ENCODE measurements at places on chromosomes 16 and 17.

DNA sequence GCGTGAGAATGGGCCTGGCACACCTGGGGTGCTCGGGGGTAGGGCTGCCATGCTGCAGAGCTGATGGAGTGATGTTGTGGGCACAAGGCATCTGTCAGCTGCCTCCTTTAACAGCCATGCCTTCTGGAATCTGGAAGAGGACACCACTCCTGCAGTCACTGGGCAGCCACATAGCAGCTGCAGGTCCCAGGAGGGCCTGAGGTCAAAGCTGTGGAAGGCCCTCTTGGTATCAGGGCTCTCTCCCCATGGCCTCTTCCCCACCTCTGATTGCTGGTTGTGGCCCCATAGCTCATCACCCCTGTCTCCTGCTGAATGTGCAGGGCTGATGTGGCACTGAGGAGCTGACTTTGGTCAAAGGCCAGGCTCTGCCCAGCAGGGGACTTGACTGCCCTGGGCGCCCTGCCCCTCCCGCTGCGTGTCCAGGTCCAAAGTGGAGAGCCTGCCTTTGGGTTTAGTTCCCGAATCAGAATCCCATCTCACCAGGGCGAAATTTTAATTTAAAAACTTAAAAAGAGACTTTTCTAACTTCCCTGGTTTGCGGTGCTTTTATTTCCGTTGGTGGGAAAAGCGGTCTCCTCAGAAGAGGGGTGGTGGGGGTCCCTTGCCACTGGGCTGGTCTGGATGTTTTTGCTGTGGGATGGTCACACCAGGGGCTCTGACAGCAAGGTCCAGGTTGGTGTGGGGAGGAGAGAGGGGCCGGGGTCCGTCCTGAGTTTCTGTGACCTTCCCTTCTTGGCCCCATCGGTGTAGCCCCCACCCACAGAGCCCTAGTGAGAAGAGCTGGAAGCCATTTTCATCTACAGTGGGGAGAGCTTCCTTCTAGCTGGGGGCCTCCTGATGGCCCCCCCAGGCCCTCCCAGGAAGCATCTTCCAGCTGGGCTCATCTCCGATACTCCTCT is 5.9 kb downstream of the UBALD2 start:
- DNase-seq, result peak; percentile 39

GRCh38 chr17:73647772-73648542 is 3.7 kb upstream of the SDK2 start:
- DNase-seq, result no peak

DNA sequence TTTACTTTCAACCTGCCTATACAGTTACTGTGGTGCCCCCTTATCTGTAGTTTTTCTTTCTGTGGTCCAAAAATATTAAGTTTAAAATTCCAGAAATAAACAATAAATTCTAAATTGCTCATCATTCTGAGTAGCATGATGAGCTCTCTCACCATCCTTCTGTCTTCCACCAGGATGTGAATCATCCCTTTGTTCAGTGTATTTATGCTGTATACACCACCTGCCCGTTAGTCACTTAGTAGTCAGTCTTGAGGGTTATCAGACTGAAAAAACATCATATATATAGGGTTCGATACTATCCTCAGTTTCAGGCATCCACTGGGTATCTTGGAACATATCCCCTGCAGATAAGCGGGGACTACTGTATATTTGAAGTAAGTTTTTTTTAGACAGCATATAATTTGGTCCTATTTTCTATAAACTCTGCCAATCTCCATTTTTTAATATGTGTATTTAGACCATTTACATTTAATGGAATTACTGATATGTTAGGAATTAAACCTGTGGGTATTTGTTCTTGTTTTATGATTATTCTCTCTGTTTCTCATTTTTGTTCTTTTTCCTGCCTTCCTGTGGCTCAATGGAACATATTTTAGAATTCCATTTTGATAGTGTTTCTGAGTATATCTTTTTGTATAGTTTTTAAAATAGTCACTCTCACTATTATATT is 31.0 kb downstream of the TBX21 start:
- no peak for DNase-seq

- DNase-seq, result peak; percentile 5
Observed at GRCh38 chr17:79788989-79789942, 7.6 kb downstream of the CBX8 start.

- no peak for DNase-seq
Observed at GRCh38 chr16:13606804-13607203, 313.1 kb upstream of the ERCC4 start.

- no peak for DNase-seq
Observed at GRCh38 chr16:11144122-11144521, 111.9 kb downstream of the SOCS1 start.

DNA sequence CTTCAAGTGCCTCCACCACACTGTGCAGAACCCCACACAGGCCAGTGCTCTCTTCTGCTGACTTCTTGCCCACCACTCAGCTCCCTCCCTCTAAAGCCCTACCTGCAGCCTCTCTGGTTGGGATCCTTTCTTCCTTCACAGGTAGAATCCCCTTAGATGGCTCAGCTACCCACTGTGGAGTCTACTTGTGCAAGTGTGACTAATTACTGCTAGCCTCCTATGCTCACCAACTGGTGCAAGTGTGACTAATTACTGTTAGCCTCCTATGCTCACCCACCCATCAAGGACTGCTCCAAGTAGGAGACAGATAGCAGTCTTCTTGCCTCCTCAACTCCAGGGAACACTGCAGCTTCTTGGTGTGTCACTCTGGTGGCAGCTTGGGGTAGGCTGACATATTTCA is 43.6 kb downstream of the TEX14 start:
- no peak for DNase-seq

GRCh38 chr16:66372078-66372897 is 5.8 kb downstream of the CDH5 start:
- no peak for DNase-seq

DNA sequence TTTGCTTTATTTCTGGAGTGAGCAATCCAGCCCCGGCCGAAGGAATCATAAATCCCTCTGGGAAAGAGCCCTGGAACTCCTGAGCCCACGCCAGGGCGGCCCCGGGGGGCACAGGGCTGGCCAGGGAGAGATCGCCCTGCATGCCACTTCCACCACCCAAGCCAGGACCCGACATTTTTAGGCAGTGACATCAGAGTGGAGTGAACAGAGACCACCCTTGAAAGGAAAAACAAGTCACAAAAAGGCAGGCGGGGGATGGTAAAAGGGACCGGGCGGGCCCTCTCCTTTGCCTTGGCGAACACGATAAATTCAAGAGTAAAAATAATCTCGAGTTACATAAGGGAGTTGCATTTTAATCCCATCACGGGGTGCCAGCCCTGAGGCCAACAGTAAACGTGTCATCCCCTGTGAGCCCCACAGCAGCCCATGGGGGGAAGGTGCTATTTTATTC is 284.1 kb downstream of the C16orf95 start:
- no peak for DNase-seq

DNA sequence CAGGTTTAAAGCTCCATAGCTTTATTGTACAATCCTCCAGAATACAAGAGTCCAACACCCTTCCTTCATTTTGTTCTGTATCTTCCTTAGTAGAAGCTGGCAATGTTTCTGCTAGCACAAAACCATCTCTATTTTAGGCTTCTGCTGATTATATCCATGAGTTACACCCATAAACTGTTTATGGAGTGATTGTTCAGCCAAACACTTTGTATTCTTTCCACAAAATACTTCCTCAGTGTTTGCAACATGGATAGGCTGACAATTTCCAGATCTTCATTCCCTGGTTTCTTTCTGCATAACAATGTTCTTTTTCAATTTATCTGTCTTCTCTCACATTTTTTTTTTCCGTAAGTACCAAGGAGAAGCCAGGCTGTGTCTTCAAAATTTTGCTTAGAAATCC is 839.9 kb upstream of the CDH8 start:
- no peak for DNase-seq

- DNase-seq, result no peak
Observed at GRCh38 chr17:14717859-14718258, 417.0 kb downstream of the HS3ST3B1 start.

GRCh38 chr17:41020336-41020735 is 6.7 kb downstream of the KRTAP1-5 start:
- no peak for DNase-seq

DNA sequence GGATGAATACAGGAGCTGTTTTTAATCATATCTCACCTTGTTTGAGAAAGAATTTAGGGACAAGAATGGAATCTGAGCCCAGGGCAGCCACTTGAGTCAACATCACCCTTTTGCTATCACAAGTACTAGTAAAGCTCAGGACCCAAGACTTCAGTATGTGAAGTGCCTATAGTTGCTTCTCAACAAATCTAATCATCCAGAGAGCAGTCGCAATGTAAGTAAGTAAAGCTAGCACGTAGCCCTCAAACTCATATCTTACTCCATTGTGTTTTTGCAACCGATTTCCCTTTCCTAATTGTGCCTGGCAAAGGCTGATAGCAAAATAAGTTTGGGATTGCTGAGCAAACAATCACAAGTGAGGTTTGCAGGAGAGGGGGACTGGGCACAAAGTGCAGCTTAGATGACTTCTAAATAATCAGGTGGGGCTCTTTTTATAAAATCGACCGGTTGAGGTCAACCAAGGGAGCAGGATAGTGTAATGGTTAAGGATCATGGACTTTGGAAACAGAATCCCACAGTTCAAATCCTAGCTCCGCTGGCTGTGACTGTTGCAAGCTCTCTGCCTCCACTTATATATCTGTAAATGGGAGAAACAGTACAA is 13.0 kb downstream of the TOB1 start:
- DNase-seq, result no peak

DNA sequence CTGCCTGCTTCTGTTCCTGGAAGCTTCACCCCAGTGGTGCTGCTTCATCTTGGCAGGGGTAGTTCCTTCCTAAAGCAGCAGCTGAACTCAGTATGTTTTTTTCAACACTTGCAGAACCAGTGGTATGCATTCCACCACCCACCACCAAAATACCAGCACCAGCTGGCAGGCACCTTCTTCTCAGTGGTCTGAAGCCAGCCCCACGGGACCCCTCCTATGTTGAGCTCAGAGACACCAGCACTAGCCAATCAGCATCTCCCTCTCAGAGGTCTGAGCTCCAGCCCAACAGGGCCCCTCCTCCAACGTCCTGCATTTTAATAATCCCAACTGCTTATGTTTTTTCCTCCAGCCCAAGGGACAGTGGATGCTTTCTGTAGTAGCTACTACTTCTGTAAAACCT is 299.6 kb upstream of the CCL2 start:
- no peak for DNase-seq

DNA sequence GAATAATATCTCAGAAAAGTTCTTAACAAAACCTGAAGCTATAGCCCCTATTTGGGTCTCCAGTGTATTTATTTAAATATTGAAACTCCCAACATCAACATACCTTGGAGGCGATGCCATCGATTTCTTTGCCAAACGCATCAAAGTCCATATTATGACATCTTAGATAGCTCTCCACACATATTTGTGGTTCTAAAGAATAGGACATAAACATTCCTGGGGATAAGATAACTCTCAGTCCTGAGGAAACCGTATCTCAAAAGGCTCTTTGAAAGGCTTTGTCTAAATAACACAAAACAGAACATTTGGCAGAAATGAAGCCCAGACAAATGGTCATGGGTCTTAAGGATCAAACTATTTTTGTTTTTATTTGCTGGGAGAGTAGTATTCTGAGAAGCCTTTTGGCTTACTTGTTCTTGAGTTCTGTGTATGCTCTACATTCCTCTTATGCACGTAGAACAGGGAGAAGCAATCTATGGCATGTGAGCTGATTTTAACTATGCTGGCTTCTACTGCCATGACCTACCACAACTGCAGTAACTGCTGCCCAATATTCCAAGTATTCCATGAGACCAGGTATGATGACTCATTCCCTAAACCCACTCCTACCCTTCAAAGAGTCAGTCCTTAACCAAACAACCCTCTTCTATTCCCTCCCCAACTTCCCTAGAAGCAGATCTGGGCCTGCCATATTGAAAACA is 279.0 kb upstream of the ZFHX3 start:
- DNase-seq, result no peak

DNA sequence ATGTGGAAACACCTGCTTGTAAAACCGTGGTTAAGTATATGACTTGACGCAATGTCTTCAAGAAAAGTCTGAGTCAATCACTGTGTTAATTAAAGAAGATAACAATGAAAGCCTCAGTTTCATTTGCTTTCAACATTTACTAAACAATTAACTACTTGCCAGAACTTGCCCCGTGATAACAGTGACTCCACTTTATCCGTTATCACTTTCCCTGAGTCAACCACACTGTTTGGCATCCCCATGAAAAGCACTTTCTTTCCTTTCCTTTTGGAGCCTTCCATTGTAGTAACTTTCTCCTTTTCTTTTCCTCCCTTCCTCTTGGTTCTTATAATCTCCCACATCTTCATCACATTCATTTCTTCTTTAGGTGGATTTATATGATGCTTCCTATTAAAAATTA is 435.1 kb upstream of the GOT2 start:
- DNase-seq, result no peak

DNA sequence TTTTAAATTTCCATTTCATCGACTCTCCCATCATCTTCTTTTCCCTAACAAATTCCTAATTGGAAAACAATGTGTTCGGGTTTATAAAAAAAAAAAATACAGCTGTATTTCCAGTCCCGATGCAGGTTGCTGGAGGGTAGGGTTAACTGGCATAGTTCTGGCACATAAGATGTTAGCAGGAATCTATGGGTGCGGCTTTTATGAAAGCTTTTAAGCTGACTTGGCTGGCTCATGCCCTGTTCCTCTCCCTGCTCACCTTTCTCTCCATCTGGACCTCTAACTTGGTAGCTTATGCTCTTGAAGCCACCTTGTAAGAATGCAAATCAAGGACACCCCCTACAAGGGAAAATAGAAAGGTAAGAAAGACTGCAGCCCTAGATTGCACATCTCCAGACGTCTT is 33.2 kb upstream of the KCNJ2 start:
- no peak for DNase-seq

DNA sequence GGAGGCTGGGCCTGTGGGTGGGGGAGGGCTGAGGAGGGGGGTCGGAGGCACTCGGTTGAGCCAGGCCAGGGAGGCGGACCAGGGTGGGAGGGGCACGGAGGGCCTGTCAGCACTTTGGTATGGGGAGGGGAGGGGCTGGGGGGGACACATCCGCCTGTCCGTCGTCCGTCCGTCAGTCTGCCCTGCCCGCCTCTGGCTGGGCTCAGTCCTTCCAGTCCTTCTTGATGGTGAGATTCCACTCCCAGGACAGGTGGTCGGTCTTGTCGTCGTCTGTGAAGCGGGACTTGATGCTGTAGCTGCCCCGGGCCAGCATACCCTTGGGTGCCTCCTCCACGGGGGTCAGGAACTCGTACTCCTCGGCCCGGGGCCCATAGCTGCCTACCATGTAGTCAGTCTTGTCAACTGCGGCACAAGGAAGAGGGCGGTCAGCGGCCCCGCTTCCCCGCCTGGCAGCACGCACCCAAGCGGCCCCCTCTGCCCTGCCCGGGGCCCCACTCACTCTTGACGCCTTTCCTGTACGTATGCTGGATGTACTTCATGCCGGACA is 2.4 kb downstream of the ARHGDIA start:
- no peak for DNase-seq

- DNase-seq, result no peak
Observed at GRCh38 chr17:73010414-73010813, 82.1 kb downstream of the SLC39A11 start.

- no peak for DNase-seq
Observed at GRCh38 chr16:57366544-57367040, 5.7 kb upstream of the CX3CL1 start.

GRCh38 chr16:66517586-66518263 is 32.2 kb downstream of the TK2 start:
- DNase-seq, result no peak

Measured in CD8-positive, alpha-beta T cell (primary cell).